NB4 (cell line): ENCODE measurements at places on chromosomes 1 and 21.

DNA sequence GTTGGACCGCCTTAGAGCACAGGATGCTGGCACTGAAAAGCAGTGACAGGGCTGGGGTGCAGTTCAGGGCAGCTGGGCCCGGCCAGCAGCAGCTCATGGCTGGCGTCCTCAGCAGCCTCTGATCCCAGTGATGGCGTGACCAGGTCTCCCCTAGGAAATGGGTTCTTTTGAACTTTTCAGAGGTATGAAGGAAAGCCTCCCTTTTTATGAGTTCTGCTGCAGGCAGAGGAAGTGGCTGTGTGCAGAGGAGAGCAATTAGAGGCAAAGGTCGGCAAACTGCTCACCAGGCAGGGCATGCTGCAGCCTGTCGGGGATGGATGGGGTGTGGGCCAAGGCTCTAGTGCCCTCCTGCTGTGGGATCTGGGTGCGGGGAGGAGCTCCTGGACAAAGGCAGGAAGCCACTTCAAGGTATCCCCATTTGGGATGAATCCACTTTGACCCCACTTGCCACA lies 45.6 kb upstream of the RAB4A start:
- DNase-seq, result peak; percentile 51

DNA sequence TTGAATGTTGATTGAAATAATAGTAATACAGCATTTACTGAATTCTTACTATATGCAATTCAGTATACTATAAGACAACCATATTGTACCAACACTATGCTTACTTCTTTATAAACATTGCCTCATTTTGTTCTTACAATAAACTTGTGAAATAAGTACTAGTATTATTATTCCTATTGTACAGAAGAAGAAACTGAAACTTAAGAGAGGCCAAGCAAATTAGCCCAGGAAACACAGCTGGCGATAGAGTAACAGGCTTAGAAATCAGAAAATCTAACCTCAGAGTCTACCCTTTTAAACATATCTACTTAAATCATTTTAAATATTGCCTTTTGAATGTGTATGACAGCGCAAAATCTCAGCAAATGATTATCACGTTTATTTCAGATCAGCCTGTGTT lies 41.7 kb downstream of the FASLG start:
- no peak for DNase-seq

DNA sequence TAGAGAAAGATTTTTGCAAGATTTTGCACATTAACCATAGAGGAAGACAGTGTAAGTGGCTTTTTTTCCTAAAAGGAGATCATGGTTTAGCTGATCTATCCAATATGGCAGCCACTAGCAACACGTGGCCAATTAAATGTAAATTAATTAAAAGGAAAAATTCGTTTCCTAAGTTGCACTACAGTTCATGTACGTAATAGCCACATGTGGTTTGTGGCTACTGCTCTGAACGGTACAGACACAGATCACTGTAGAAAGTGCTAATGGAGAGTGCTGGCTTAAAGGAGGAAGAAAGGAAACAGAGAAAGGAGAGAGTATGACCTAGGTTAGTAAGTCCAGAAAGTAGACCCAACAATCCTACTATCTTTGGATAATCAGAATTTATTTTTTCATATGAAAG lies 170.8 kb downstream of the SIPA1L2 start:
- DNase-seq, result peak; percentile 55

GRCh38 chr1:192535916-192536664 lies 39.5 kb upstream of the RGS1 start:
- DNase-seq, result no peak

GRCh38 chr1:202029727-202030126 lies 19.3 kb downstream of the ELF3 start:
- no peak for DNase-seq

DNA sequence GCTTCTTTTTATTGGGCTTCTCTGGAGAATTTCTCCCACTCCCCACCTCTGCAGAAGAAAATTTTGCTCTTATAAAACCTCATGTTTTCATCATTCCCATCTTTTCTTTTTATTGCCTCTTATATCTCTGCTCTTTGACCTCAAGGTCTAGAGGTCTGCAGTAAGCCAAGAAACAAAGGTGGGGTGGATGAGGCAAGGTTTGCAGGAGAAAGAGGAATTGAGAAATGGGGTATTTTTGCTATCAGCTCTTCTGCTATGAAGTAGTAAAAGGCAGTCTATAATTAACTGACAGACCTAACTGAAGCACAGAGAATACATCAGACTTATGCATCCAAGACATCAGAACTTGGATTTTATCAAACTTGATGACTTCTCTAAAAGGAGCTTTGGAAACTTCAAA lies 22.9 kb downstream of the SYT11 start:
- no peak for DNase-seq

DNA sequence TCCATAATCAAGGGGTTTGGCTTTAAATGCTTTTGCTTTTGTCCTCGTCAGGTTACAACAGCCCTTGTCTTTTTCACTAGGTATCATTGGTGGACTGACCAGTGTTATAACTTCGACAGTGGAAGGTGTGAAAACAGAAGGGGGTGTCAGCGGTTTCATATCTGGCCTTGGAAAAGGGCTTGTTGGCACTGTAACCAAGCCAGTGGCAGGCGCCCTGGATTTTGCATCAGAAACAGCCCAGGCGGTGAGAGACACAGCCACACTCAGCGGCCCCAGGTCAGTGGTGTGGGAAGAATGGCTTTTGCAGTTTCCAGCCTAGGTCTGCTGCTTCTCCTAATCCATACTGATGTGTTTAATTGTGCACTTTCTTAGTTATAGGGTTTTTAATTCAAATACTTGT lies 157.9 kb downstream of the DHRS3 start:
- no peak for DNase-seq

DNA sequence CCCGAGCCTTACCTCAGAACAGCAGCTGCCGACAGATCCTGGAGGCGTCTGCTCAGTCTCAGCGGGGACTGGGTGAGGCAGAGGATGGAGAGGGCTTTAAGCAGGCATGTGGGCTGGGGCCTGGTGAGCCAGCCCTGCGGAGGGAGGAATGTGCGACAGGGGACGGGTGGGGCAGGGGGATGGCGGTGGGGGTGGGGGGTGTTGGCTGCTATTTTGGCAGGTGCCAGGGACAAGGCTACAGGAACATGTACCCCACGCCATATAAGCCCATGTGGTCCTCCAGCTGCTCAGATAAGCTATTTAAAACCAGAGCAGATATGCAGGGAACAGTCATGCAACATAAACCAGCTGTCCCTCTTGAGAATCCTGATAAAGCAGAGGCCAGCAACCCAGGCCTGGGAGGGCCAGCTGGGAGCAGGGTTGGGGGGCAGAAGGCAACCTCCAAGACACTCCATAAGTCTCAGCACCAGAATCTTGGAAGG lies at the start of gene TNNT2:
TSS of gene TNNT2 (minus strand) at position 70 of the 482 bp plus-strand sequence. CDS start 4,426 bp downstream, outside the sequence.
- DNase-seq, result no peak

GRCh38 chr1:114094675-114095074 lies 59.0 kb downstream of the SYT6 start:
- DNase-seq, result no peak

- DNase-seq, result peak; percentile 66
These were observed 3.9 kb upstream of the NUAK2 start for GRCh38 chr1:205325334-205325884.

- no peak for DNase-seq
These were observed 18.5 kb downstream of the SELL start for GRCh38 chr1:169692756-169693460.

DNA sequence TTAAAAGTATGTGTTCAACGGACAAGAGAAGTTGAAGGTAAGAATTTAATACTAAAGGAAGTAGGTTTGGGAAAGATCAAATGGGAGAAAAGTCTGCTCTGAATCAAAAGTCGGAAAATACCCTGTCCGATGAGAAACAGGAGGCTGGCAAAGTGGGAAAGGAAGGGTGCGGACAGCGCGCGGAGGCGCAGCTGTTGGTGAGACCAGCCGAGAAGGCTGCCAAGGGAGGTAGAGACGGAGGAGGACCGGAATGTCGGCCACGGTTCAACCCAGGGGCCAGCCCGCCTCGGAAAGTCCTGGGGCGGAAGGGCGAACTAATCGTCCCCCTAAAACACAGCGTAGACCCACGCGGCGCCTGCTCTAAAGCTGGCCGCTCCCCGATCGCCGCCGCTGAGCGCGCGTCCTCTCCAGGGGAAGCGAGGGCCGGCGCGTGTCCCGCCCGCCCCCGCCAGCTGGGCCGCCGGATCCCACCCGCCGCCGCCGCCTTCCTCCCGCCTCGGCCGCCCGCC lies 639 bp upstream of the SPATA1 start:
- peak; percentile 77 for DNase-seq

DNA sequence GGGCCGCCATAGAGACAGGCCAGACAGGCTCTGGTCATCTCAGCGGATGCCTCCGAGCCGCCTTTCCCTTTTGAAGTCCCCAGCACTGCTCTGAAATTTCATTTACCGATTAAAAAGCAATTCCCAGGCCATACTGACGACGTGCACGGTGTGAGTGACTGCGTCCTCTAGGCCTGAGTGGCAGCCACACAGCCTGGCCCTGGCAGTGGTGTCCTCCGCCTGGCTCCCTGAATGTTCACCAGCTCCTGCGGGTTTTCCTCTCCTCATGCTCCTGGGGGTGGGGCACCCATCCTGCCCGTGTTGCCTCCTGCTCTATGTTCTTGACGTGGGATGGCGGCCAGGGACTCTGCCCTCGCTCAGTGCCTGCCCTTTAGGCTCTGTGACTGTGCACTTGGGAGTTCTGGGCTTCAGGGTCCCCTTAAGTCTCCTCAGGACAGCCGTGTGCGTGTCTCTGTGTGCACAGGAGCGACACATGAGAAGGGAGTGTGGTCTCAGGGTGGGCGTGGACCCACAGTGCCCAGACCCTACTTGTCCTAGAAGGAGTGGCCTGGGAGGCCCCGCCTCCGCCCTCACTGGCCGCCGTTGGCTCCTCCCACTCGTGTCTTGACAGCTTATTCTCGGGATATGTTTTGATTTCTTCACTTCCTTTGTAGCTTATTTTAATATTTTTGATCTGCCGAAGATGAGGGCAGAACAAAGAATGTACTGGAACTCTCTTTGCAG lies 3.6 kb downstream of the SKI start:
- peak; percentile 60 for DNase-seq

DNA sequence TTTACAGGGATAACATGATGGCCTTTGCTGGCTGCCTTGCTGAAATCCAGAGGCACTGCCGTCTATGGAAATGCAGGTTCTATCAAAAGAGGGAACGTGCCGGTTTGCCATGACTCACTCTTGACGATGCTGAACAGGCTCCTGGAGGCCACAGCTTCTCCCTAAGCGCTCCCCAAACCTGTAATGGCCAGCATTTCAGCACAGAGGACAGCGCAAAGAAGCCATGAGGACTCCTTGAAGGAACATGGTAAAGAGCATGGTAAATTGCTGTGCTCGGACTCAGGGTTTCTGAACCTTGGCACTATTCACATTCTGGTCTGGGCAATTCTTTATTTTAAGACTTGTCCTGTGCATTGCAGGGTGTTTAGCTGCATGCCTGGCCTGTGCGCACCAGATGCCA lies 217.5 kb downstream of the CAMTA1 start:
- no peak for DNase-seq

DNA sequence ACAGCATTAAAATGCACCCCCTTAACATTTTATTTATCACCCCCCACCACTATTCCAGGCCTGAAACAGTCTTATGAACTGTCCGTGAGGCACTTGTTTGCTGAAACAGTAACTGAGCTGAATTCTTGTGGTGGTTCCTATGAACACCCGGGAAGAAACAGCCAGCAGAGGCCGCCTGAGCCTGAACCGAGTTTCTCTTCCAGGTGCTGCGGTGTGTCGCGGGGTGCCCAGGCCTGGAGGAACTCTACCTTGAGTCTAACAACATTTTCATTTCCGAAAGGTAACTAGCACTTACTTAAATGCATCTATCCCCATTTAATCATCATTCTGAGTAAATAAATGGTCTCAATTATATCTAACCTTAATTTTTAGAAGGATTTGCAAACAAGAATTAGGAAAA lies 66.8 kb downstream of the TBCE start:
- no peak for DNase-seq

DNA sequence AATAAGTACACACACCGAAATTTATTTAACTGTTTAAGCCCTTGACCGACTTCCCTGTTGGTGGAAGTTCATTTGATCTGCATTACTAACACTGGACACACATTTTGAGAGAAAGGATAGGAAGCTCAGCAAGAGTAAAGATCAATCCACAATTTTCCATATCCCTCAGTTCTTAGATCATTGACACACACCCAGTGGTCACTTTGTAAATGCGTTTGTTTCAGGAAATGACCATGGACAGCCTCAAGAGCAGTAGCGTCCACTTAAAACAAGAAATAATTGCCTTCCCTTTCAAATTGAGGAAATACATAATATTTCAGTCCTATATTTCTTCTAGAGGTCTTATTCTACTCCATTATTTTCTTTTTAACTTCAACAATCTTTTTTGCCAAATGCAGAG lies 511.5 kb upstream of the PTBP2 start:
- DNase-seq, result no peak

DNA sequence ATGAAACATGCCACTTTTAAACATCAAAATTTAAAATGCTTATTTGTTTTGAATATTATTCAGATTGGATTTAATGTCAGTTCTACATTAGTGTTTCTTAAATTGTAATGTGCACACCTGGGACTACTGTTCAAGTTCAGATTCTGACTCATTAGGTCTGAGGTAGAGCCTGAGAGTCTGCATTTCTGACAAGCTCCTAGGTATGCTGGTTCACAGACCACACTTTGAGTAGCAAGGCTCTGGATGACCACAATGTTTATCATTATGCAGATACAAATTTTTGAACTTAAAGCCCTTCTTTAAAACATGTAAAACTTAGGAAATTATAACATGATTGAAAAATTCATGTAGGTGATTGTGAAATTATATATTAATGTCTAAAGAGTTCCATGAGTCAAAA lies 40.2 kb downstream of the TTLL7 start:
- DNase-seq, result no peak

GRCh38 chr1:216205176-216205575 lies 218.1 kb downstream of the USH2A start:
- no peak for DNase-seq

DNA sequence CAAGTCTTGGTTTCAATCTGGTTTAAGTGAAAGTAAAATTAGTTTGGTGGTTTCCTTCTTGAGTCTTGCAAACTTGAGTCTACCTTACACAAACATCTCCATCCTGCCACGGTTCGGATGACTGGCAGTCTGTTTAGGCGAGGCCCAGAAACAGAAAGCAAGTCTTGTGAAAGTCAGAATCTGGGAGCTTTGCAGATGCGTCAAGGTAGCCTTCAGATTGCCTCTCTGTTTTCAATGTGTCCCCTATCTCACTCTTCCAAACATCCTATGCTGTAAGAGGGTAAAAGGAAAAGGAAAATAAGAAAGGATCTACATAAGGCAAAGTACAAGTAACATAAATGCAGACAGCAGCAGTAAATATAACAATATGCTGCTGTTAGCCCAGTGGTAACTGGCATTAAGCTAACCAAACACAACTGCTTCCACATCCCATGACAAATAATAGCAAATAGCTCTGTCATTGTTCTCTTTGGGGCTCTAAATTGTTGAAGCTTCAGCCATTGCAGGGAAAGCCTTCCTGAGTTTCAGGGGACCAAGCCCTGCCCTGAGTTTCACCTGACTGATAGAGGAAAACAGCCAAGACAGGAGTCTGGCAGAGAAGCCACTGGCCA lies 26.2 kb upstream of the C1orf105 start:
- DNase-seq, result no peak

GRCh38 chr1:231420959-231421545 lies 1.0 kb downstream of the EGLN1 start:
- DNase-seq, result peak; percentile 75
